IMR-90 (cell line): ENCODE measurements at places on chromosomes 2 and 18. TPM values are rescaled to one million over a fixed set of nuclear protein-coding genes. Genes with fewer than 3 reads are reported as not detected.

Gene LIMS2
- total RNA-seq: 1.1 and 1.3 TPM in 2 replicates

DNA sequence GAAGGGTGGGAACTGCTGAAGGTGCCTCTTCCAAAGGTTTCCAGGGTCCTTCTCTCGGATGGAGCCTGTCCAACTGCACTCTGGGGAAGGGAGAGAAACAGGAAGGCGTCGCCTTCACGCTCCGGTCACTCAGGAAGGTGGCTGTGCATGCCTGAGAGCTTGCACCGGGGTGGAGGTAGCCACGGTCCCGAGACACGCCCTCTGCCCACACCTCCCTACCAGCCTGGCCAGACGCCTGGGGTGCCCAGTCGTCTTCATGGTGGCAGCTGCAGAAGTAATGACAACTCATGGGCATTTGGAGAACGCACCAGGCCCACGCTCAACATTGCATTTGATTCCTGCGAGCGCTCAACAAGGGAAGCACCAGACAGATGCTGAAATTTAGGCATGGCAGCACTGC, 59.9 kb downstream of the ADNP2 start:
- H3K27ac ChIP-seq: no peak overlapping the region
- H3K4me1 ChIP-seq: peaks cover 2% of the 10 kb centered on the region; the same call in 1 of the 2 replicates
- no peaks in the 10 kb centered on the region for H3K36me3 ChIP-seq
- no peaks in the 10 kb centered on the region for H3K27me3 ChIP-seq
- no peak for DNase-seq
- no peak overlapping the region for H3K4me3 ChIP-seq

GRCh38 chr2:96296925-96297324, 8.4 kb downstream of the SNRNP200 start:
- no peak overlapping the region for H3K27ac ChIP-seq
- DNase-seq: no peak
- H3K27me3 ChIP-seq: no peaks in the 10 kb centered on the region
- peaks cover 67% of the 10 kb centered on the region for H3K36me3 ChIP-seq
- H3K4me1 ChIP-seq: no peaks in the 10 kb centered on the region

Gene GKN1
- not detected in 2 replicates for total RNA-seq
